ENCODE measurements at places on chromosomes 2 and 18.

DNA sequence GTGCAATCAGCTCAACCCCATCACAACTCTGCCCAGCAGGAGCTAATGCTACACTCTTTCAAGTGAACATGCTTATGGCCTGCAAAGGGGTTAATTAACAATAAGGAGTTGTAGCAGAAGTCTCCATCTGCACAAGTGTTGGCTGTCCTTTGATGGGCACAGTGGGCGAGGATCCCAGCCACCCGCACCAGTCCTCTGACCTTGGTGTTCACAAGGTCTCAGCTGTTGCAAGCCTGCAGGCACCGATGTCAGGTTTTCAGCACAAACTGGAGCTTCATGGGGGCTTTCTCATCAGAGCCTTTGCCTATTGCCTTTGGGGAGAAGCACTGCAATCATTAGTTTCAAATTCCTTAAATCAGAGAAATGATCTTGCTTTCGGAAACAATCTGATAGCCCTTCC lies 60.9 kb upstream of the TMEM178A start:
- no peak for DNase-seq

GRCh38 chr18:3935305-3935704 lies 485.3 kb downstream of the TGIF1 start:
- no peak for DNase-seq

DNA sequence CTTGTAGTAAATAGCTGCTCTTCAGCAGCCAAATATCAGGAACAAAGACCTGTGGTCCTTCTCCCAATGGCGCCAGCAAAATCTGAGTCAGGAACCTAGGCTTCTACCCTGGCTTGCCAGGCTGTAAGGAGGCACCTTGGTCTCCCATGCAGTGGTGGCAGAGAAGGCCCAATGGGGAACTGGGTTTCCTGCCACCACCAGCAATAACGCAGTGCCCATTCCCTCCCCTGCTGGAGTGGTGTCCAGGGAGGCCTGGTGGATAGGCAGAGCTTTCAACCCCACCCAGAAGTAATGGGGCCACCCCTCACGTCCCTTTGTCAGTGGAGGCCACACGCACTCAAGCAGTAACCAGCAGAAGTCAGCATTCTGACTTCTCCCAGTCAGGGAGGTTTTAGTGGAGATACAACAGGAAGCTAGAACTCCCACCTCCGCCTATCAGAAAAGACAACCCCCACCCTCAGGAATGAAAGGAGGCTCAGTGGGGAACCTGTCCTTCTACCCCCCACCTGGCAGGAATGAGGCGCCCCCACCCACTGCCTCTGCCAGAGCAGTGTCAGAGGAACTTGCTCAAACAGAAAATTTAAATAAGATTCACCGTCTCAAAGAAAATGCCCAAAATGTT lies 132.4 kb downstream of the COPS8 start:
- DNase-seq: no peak

- peak; percentile 26 for DNase-seq
Measured at GRCh38 chr18:33128581-33128980, 311.9 kb downstream of the CCDC178 start.

DNA sequence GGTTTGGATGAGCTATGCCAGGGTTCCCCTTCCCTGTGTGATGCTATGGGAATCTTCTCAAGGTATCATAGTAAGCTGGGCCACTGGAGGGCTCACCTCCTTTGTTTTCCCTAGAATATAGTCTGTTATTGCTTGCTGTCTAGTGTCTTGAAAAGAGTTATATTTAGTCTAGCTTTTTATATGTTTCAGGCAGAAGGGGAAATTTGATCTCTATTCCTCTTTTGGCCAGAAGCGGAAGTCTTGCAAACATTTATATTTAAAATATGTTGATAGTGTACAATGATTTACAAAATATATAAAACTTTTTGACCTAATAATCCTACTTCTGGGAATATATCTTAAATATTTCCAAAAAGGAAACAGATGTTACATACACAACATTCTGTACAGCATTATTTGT lies 260.7 kb downstream of the FHOD3 start:
- no peak for DNase-seq

GRCh38 chr2:133836691-133837345 lies 268.6 kb upstream of the NCKAP5 start:
- no peak for DNase-seq

GRCh38 chr18:39909706-39910105 lies 2045.3 kb upstream of the PIK3C3 start:
- peak; percentile 83 for DNase-seq

GRCh38 chr2:42123426-42123825 lies 45.7 kb upstream of the EML4 start:
- no peak for DNase-seq

- DNase-seq: no peak
Measured at GRCh38 chr2:110869472-110870446, 137.4 kb downstream of the ACOXL start.

DNA sequence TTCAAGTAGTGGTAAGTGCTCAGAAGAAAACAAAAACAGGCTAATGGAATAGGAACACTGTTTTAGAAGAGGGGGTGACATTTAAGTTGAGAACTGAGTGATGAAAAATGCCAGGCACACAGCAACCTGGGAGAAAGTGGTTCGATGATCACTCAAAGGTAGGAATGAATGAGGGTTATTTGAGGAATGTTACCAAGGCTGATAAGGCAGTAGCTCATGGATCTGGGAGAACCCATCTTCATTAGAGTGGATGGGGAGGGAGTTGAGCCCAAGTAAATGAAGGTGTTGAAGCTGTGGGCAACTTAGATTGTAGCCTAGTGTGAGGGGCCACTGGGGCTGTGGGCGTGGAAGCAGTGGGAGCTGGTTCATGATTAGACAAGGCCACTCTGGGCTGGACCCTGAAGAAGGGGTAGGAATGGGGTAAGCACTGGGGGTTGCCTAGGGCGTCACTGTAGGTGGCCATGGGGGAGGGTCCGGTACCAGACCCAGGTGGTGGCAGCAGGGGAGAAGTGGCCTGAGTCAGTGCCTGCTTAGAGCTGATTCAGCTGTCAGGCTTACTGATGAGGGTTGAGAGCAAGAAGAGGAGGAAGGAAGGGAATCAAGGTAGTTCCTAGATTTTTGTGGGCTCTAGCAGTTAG lies 22.5 kb upstream of the LYPD6B start:
- DNase-seq: no peak

- DNase-seq: no peak
Measured at GRCh38 chr18:48455555-48456478, 46.6 kb upstream of the ZBTB7C start.

DNA sequence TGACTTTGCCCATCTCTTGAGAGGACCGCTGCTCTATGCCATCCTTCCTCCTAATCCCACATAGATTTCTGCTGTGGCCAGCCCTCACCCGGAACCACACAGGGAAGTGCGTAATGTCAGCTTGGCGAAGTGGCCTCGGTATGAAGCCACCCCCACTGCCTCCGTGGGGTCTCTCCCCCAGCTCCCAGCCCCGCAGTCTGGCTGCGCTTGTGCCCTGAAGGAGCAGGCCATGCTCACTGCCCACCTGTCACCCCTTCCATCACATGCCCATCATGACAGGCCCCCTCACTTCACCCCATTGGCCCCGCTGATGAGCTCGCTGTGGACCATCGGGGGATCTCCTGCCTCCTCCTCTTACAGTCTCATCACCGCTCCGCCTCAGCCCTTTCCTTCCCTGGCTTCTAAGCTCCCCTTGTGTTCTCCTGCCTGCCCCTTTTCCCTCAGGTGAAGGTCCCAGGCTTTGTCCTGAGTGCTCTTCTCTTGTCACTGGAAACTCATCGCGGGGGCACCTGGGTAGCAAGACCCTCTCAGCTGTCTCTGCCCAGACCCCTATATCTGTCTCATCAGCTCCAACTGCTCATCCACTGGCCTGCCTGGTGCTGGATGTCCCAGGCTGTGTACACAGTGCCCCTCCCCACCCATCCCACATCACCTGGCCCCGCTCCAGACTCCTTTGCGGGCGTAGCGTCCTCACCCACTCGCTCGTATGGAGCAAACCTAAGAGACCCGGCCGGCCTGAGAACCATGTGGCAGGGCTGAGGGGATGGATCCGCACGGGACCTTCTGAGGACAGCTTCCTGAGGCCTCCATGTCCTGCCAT lies 81.7 kb downstream of the GLI2 start:
- DNase-seq: no peak

- no peak for DNase-seq
Measured at GRCh38 chr2:74025971-74026612, 41.4 kb downstream of the TET3 start.

- no peak for DNase-seq
Measured at GRCh38 chr18:34120294-34120693, 104.4 kb downstream of the NOL4 start.

GRCh38 chr2:67845621-67846369 lies 217.0 kb downstream of the C1D start:
- DNase-seq: no peak

GRCh38 chr2:34806396-34806795 lies 1207.3 kb upstream of the FAM98A start:
- no peak for DNase-seq

DNA sequence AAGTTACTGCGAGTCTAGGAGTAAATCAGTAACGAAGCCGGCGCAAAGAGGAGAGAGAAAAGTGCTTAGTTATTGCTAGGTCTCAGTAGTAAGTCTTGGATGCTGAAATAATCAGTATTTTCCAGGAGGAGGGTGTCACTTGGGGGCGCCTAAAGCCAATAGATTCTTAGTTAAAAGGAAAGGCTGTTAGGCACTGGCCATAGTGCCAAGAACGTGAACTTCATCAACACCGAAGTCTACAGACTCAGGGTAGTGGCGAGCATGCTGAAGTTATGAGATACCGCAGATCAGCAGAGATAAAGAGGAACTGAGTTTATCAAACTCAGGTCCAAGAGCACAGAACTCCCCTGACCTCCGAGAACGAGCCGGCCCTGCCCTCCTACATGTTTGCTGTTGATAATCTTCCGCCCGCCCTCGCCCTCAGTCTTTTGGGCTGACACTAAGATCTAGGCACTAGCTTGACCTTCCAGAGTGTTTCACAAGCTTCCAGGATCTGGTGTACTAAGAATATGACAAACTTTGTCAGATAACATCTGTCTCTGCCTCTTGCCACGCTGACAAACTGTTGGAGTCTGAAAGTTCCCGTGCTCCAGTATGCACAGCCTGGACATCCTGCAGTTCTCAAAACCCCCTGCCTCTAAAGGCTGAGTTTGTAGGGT lies 49.2 kb downstream of the CYB5A start:
- DNase-seq: no peak

DNA sequence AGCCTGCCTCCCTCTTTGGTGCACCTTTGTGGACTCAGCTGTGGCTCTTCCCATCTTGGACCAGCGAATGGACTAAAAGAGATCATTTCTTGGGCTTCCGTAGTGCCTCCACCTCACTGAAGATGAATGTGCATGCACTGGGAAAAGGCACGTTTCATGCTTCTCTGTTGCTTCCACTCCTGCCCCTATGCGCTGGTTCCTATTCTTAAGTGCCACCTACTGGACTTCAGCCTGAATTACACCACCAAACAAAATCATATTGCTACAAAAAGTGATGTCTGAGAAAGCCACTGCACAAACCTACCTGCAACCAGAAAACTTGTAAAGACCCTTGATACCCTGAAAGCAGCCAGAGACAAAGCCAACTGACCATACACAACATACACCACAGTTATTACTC lies 695.6 kb downstream of the TSN start:
- DNase-seq: peak; percentile 35

DNA sequence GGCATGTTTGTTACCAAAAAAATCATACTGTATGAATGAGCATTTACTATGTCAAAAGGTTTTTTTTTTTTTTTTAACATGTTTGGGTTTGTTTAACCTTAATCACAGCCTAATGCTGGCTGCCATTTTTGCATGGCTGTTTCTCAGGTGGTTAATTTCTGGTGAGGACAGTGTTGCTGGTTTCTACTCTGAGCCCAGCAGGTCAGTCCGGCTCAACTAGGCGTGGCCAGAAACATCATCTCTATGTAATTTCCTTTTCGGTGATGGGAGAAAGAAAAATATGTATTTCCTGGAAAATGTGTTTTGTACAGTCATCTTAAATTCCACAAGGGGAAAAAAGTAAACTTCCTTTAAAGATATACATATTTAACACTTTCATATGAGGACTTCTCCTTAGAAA lies 24.9 kb upstream of the BZW1 start:
- no peak for DNase-seq

GRCh38 chr18:77197073-77197472 lies 52.6 kb upstream of the GALR1 start:
- DNase-seq: peak; percentile 35

- DNase-seq: no peak
Measured at GRCh38 chr2:110679337-110679707, 1.5 kb upstream of the BUB1 start.

- DNase-seq: no peak
Measured at GRCh38 chr18:38353149-38353548, 787.6 kb upstream of the CELF4 start.

DNA sequence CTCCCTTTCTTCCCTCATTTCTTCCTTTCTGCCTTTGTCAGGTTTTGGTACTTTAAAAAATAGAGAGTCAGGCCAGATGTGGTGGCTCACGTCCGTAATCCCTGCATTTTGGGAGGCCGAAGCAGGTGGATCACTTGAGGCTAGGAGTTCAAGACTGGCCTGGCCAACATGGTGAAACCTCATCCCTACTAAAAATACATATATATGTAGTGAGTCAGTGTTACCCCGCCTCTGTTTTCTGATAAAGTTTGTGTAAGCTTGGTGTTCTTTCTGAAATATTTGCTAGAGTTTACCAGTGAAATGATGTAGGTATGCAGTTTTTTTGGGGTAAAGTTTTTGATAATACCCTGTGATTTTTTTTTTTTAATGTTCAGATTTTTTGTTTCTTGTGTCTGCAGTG lies 58.8 kb downstream of the DGKD start:
- DNase-seq: no peak

GRCh38 chr18:9337873-9338272 lies 3.3 kb downstream of the TWSG1 start:
- no peak for DNase-seq

Measured in NCI-H146 (cell line).